ENCODE measurements at places on chromosomes 12 and 14.

DNA sequence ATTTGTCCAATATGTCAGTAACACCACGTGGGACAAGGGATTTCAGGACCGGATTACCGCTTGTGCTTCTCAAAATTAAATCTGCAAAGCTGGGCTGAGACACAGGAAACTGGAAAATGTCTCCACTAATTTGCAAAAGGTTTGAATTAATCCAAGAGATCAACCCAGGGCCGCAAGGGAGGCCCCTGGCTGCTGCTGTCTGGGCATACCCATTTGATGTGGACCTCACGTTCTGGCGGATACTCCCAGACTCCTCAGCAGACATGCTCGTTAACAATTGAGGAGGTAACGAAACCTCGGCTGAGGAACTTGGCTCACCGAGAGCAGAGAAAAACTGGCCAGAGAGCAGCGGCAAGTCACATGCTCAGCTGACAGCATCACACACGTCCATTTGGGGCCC lies 180.6 kb downstream of the SLC15A4 start:
- no peak for DNase-seq

GRCh38 chr14:90698379-90698869 lies 117.8 kb downstream of the TTC7B start:
- DNase-seq: no peak

GRCh38 chr14:32761381-32761968 lies 177.2 kb upstream of the NPAS3 start:
- no peak for DNase-seq

DNA sequence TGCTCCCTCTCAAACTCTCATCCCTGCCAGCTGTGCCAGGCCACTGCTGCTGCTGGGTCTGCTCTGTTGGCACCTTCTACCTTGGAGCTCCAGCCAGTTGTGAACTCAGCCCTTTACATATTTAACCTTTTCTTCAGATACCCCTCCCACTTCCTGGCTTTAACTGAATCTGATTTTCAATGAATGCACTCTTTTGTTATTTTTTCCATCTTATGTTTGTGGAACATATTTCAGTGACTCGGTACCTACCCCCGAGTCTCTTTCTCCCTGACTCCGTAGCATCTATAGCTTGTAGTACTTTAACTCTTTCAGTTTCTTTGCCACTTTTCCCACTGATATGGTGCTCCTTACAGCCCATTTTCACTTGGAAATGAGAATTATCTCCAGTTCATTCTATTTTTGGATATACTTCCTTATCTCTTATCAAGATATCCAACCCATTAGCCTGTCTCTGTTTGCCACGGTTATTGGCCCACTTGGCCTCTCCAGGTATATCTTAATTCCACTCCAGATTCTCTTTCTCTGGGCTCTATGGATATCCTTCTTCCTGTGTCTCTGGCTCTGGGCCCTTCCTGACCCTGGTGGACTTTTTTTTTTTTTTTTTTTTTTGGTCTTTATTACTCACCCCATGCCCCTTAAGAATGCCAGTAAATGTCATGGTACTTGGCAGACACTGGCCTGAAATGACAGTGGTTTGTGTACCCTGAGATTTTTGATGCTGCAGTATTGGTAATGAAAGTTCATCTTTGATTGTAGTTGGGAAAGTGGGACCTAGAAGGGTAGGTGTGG lies 62.7 kb downstream of the PELI2 start:
- DNase-seq: no peak

DNA sequence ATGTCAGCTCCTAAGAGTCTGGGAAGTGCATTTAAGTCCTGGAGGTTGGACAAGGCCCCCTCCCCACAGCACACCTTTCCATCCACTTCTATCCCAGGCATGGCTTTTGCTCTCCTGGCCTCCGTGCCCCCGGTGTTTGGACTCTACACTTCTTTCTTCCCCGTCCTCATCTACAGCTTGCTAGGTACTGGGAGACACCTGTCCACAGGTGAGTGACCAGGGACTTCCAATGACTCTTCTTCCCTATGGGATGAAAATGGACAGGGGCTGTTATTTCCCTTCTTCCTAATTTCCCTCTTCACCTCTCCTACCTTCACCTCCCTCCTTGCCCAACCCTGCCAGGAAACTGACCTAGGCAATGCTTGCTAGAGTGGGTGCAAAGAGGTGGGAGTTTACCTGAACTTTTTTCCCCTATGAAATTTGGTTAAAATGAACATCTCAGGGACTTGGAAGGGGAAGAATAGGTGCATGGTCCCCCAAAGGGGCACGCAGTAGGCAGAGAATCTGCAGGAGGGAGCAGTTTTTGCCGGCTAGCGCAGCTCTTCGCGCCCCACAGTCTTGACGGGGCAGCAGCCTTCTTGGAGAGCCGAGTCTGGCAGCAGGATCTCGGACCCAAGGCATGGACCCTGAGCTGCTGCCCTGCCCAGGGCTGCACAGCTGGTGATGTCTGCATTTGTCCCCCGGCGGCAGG lies 9.2 kb downstream of the ARHGEF25 start:
- no peak for DNase-seq

- DNase-seq: peak; percentile 71
Observed at GRCh38 chr12:54207539-54208294, 18.9 kb upstream of the SMUG1 start.

GRCh38 chr14:32087173-32087861 lies 10.2 kb downstream of the ARHGAP5 start:
- DNase-seq: no peak

DNA sequence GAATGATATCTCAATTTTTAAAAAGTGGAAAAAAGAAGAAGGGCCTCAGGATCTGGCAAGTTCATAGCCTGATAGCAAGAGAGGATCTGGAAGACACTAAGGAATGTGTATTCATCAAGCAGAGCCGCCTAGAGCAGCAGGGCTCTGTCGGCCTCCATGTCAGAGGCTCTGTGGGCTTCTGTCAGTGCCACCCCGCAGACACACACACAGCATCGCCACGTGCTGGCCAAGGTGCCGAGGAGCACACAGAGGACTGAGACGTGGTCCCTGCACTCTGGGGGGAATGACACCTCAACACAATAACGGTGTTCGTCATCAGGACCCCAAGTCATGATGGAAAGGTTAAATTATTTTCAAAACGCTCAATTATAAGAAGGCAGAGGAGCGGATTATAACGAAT lies 21.3 kb upstream of the PRMT8 start:
- DNase-seq: no peak

DNA sequence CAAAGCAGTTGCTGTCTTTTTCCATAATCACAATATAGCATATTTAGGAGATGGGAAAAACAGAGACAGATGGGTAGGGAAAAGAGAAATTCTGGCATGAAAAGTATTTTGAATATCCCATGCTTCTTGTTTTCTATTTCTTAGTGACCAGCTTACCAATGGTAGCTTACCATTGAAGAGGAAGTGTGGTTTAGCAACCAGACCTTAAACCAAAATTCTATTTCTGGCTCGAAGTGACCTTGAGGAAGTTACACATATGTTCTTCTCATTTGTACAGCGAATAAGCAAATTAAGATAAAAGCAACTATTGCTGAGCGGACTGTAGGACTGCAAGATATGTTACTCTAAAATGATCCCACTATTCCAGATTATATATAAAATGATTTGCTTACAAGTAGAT lies 82.9 kb downstream of the FGD4 start:
- no peak for DNase-seq

- DNase-seq: no peak
Observed at GRCh38 chr14:95146079-95146771, 11.1 kb downstream of the DICER1 start.

GRCh38 chr14:68340262-68340661 lies 452.6 kb downstream of the ZFP36L1 start:
- no peak for DNase-seq

Data from NCI-H460 (cell line).